Central memory CD8-positive, alpha-beta T cell (primary cell): ENCODE measurements at places on chromosomes 3 and 15.
A peak's percentile ranks its signal among the peaks of the same experiment; 100 is the strongest.

GRCh38 chr3:187996609-187997008 lies 157.3 kb upstream of the LPP start:
- peaks cover 72% of the 10 kb centered on the region for H3K4me1 ChIP-seq
- H3K36me3 ChIP-seq, result peaks cover 9% of the 10 kb centered on the region
- DNase-seq, result no peak
- H3K27me3 ChIP-seq, result no peaks in the 10 kb centered on the region
- H3K4me3 ChIP-seq, result no peak overlapping the region

DNA sequence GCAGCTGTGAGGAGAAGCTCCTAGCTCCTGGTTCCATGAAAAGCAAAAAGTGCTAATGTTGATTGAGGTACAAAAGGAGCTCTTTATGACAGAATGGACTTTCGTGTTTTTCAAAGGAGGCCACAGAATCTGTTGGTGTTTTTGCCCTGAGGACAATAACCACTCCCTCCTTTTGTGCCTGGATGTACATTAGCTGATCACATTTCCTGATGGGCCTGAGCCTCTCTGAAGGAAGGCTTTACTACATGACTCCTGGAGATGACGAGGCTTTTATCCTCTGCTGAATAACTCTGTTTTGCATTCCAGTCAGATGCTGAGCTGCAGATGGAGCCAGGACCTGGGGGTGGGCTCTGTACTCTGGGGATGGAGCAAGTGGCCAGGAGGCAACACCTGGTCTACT lies 301.9 kb downstream of the CACNA2D3 start:
- H3K27ac ChIP-seq, result no peak overlapping the region
- no peak for DNase-seq
- no peaks in the 10 kb centered on the region for H3K36me3 ChIP-seq
- no peaks in the 10 kb centered on the region for H3K27me3 ChIP-seq

DNA sequence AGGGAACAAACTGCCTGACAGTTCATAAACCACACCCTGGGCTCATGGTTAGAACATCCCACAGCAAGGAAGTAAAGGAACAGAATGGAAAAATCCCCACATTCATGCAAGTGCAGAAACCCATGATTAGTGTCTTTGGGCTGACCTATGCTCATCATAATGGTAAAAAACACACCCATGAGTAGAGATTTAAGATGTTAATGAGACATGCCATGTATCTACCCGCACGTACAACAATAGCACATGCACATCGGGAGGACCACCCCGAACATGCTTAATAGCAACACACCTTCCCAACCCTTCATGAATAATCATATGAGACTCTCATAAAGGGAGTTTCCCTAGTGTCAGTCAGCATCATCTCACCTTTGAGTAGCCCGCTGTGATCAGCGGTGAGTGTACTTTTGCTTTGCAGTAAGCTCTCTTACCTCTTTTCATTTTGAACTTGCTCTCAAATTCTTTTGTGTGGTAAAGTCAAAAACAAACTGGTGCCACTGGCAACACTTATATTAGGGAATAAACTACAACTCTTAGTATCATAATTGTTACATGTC lies 23.2 kb downstream of the ZBED2 start:
- H3K4me3 ChIP-seq, result peak overlapping the region; percentile 17
- DNase-seq, result no peak
- peak overlapping the region; percentile 87 for H3K27ac ChIP-seq
- peaks cover 29% of the 10 kb centered on the region for H3K36me3 ChIP-seq

- H3K4me3 ChIP-seq, result no peak overlapping the region
- DNase-seq, result no peak
- no peaks in the 10 kb centered on the region for H3K4me1 ChIP-seq
- H3K27me3 ChIP-seq, result no peaks in the 10 kb centered on the region
- H3K36me3 ChIP-seq, result peaks cover 18% of the 10 kb centered on the region
These were observed 88.6 kb upstream of the TTBK2 start for GRCh38 chr15:43009206-43009605.

GRCh38 chr3:130795396-130795795 lies 48.8 kb upstream of the PIK3R4 start:
- H3K27me3 ChIP-seq, result peaks cover 62% of the 10 kb centered on the region
- no peak for DNase-seq
- no peak overlapping the region for H3K4me3 ChIP-seq
- no peaks in the 10 kb centered on the region for H3K4me1 ChIP-seq
